ENCODE measurements at places on chromosomes 4 and X.

GRCh38 chr4:100014616-100015015, 64.5 kb upstream of the H2AZ1 start:
- DNase-seq, result no peak

DNA sequence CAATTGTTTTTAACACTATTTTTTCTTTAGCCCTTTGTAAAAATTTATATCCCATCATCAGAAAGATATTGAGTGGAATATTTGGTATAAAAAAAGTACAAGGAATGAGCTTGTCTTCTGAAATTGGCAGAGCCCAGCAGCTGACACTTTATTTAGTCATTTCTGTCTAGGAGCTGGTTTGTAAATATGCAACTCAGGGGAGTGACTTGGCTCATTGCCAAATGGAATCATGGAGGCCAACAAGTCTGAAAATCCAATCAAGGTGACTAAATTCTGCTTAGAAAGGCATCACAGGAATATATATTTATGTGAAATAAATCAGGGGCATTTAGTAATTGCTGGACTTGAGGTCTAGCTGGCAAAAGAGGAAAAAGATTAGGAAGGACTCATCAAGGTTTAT, 74.4 kb downstream of the OTC start:
- DNase-seq, result no peak

DNA sequence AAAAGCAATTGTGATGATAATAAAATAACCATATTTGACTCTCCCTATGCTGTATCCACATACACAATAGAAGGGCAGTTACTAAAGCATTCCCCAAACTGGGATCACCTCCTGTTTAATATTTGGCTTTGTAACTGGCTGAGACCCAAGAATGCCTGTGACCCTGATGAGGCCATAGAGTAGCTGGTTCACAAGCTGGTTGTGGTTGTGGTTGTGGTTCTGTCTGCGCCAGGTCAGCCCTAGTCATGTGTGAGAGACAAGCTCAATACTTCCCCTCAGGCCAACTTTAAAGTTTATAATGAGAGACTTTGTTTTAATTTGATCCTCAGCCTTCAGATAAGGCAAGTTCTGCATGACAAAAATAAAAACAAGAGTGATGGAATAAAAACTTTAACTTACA, 209.9 kb downstream of the PARM1 start:
- DNase-seq, result no peak

- DNase-seq, result no peak
Observed at GRCh38 chr4:22434895-22435294, 81.0 kb downstream of the ADGRA3 start.

DNA sequence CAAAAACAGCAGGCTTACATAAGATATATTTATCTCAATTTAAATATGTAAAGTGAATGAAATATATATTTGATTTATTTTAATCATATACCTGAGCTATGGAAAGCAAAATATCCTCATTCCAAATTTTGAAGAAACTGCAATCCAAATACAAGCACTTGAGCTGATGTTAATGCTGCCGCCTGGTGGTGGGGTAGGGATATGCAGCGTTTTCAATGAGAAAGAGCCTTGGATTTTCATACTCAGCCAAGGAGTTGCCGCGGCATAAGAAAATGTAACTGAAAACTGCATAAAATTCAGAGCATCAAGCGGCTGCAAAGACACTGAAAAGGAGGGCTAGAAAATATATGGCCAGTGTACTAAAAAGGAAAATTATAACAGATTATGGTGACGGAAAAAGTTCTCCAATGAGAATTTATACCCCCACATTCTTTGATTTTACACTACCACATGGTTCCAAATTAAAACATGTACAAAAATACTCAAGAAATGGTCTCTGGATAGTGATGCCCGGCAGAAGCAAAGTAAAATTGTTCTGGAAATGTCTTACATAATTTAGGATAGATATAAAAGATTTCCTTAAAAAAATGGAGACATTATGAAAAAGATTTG, 660.3 kb upstream of the PITX2 start:
- no peak for DNase-seq
